Adrenal gland (tissue), 19 donors: ENCODE measurements at places on chromosomes 6 and 20. TPM values are rescaled to one million over a fixed set of nuclear protein-coding genes. Genes with fewer than 3 reads are reported as not detected.

The BPIFB1 gene
- 0.07 TPM for polyA plus RNA-seq

The EPM2A gene
- polyA plus RNA-seq: 14.2 TPM

The OLIG3 gene
- polyA plus RNA-seq: not detected

The SPATS1 gene
- not detected for polyA plus RNA-seq

The TSBP1 gene
- polyA plus RNA-seq: not detected

The EGFL8 gene
- 4.6 TPM for polyA plus RNA-seq

The VGLL2 gene
- polyA plus RNA-seq: not detected

The BEND6 gene
- polyA plus RNA-seq: 5.4 TPM

The TMEM74B gene
- polyA plus RNA-seq: 9.5 TPM

The DACT2 gene
- polyA plus RNA-seq: 4.1 TPM

The SLC35D3 gene
- 0.53 TPM for polyA plus RNA-seq

The RBM24 gene
- polyA plus RNA-seq: 0.80 TPM
